AG08395 (cell line): ENCODE measurements at places on chromosomes 12 and 14.

GRCh38 chr12:51814311-51815088 lies 34.0 kb downstream of the FIGNL2 start:
- DNase-seq: peak; percentile 89

DNA sequence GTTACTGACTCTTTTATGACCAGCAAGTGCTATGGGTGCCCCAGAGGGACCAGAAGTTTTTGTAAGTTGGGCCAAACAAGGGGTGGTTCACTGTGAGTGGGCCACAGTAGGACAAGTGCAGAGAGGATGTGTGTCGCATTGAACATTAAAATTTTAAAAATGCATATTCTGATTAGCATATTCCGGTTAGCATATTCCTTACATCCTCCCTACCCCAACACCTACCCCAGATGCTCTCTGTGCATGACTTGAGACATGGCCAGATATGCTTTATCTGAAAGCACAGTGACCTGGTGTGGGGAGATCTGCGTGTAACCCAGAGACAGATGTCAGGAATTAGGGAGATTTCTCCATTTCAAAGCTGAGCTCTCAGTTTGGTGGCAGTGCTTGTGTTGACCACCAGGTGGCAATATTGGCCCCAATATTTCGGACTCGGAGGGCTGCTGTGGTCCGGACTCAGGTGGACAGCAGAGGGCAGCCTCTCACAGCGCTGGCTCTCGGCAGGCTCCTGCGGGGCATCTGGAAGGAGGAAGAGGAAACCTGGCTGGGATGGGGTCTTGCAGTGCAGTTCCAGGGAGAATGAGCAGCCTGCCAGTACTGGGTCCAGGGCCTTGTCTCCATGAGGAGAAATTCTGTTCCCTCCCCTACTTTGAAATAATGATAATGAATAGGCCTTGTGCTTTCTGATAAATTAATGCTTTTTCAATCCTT lies 1.6 kb upstream of the CEBPE start:
- peak; percentile 90 for DNase-seq

- DNase-seq: peak; percentile 39
Observed at GRCh38 chr14:77040741-77041653, 12.5 kb upstream of the IRF2BPL start.

- no peak for DNase-seq
Observed at GRCh38 chr12:51359851-51360250, 13.4 kb upstream of the CELA1 start.

- DNase-seq: no peak
Observed at GRCh38 chr12:1053690-1054089, 62.7 kb downstream of the ERC1 start.

DNA sequence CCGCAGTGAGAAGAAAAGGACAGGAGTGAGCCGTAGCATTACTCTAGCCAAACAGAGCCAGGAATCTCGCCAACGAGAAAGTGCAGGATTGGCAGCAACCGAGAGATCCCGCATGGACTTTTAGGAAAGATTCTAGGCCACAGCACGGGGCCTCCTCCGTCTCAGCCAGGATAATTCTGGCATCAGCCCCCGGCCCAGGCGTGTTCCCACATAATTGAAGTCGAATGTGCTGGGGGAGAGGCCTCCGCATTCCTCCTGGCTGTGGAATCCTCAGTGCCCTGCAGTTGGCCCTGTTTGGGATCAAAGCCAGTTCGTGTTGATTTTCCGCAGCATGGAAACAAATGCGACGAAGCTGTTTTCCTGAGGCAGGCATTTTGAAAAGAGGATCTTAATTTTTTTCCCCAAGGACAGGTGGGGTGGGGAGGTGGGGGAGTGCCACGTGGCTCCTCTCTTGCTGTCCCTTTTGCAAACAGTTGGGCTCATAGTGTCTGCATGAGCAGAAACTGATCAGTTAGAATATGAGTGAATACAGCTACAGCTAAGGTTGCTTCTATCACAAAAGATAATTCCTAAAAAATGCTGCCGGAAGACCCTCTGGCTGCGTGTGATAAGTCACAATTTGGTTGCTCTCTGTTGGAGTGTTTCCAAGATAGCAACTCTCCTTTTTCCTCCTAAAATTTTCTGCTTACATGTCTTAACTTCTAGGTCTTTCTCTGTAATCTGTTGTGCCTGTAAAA lies 37.3 kb upstream of the ATXN2 start:
- peak; percentile 90 for DNase-seq

GRCh38 chr14:68507544-68508081 lies 285.3 kb downstream of the ZFP36L1 start:
- no peak for DNase-seq

DNA sequence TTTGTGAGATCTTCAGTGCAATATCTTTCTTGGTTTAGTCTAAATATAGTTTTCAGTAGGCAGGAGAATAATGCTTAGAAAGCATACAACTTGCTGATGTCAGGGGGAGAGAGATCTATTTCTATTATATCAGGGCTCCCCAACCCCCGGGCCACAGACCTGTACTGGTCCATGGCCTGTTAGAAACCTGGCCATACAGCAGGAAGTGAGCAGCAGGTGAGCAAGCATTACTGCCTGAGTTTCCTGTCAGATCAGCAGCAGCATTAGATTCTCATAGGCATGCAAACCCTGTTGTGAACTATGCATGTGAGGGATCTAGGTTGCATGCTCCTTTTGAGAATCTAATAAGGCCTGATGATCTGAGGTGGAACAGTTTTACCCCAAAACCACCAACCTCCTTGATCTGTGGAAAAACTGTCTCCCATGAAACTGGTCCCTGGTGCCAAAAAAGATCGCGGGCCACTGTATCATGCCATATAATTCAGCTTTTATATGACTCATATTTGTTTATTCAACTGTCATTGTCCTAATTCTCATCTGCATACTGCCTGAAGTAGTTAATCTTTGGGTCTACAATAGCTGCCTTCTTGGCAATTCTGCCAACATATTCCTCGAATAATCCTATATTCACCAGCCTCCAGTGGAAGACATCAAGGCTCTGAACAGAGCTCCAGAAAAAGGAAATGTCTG lies 163.6 kb upstream of the DYRK2 start:
- DNase-seq: no peak

- peak; percentile 36 for DNase-seq
Observed at GRCh38 chr14:24982472-24983155, 67.3 kb downstream of the STXBP6 start.

GRCh38 chr14:52834440-52834842 lies 43.0 kb upstream of the GNPNAT1 start:
- peak; percentile 33 for DNase-seq

DNA sequence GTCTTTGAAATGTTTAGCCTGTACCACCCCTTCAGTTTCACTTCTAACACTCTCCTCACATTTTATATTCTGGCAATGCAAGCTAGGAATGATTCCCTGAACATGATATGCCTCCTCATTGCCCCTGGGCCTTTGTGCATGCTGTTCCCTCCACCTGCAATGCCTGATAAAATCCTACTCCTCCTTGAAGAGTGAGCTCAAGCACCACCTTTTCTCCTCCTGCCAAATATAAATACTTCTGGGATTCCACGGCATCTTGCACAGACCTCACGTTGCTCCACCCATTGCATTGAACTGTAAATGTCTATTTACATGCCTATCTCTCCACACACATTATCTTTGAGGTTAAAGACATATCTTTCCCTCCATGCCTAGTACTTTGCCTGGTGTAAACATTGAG lies 21.1 kb downstream of the NKX2-1 start:
- no peak for DNase-seq

DNA sequence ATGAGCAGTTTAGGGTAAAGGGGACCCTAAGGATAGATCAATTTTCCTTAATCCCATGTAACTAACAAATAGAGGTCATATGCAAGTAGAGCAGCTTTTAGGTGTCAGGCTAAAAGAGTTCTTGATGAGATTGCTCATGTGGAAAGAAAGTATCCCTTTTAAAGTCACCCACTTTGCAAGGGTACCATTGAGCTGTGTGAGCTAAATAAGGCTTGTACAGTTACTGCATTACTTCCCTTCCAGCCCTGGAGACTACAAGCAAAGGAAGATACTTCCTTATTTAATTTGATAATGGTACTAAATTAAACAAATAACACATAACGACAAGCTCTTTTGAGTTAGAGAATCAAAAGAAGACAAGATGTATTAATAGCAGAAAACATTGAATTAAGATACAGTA lies 191.7 kb downstream of the TMX1 start:
- no peak for DNase-seq

DNA sequence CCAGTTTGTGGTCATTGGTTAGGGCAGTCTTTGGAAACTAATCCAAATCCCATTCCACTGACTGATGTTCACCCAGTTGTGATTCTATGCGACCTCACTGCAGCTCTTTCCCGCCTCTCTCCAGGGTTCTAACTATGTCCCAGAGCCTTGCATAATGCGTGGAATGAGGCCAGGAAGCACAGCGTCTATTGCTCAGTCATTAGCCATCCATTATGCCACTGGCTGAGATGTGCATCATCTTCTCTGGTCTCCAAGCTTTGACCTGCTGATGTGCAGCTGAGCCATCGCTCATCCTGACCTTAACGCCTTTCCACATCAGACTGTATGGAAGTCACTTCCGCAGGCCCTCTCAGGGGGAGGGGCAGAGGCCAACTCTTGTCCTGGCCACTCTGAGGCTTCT lies 115.4 kb upstream of the VRK1 start:
- no peak for DNase-seq

DNA sequence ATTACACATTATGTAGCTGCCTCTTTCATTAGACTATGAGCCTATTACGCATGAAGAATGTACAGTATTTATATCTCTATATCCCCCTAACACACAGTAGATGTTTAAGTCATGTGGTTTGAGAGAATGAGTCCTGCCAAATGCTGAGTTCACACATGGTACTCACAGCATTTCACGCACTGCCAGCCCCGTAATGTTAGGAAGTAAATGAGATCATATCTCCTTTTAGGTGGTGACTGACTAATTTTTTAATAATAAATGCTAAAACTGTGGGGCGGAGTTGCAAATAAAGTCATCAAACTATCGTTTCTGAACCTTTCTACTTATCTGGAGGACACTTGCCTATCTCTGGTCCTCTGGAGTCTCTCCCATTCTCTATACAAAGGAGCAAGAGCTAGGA lies 343.8 kb downstream of the ADAMTS20 start:
- DNase-seq: no peak

DNA sequence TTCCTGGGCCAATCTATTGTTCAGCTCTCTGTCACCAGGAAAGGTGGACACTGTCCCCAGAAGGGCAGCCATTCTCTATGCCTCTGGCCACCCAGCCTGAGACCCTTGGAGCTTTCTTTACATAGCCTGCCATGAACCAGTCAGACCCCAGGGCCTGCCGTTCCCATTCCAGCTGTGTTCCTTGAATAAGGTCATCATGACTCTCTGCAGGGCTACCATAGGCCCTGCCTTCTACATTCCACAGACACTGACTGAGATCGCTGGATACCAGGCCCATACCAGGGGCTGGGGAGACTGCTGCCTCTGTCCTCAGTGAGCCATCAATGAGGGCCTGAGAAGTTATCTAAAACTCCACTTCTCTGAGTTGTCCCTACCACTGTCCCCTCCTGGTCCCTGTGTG lies 75.5 kb downstream of the SYNE3 start:
- peak; percentile 23 for DNase-seq

DNA sequence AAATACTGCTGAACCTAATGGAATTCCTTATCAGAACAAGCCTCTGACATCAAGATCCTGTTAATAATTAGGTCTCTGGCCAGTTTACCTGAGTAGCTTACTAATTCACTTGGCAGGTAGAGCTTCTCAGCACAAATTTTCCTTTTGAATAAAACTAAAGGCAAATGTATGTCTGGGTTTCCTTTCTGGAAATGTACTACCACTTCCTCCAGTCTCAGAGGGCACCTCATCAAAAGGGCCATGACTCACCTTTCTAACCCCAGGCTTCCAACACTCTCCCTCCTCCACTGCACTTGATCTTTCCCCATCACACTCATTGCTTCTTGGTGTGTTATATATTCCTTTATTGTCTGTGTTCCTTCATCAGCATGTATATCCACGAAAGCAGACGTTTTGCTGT lies 90.5 kb downstream of the SLC2A13 start:
- DNase-seq: peak; percentile 11

DNA sequence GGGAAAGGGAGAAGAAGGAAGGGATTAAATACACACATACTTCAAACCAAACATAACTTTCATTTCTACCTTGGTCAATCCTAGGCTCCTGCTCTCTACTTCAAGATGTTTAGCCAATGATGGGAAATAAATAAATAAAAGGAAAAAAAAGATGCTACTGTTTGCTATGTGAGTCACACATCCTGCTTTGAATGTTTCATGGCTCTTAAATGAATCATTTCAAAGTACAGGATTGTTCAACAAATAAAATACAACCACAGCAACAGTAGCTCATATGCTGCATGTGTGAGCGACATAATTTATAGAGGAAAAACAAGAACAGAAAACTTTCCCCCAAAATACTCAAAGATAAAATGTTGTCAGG lies 54.3 kb upstream of the NPFF start:
- DNase-seq: peak; percentile 87

GRCh38 chr14:103848175-103849077 lies 1.1 kb upstream of the PPP1R13B start:
- DNase-seq: no peak

DNA sequence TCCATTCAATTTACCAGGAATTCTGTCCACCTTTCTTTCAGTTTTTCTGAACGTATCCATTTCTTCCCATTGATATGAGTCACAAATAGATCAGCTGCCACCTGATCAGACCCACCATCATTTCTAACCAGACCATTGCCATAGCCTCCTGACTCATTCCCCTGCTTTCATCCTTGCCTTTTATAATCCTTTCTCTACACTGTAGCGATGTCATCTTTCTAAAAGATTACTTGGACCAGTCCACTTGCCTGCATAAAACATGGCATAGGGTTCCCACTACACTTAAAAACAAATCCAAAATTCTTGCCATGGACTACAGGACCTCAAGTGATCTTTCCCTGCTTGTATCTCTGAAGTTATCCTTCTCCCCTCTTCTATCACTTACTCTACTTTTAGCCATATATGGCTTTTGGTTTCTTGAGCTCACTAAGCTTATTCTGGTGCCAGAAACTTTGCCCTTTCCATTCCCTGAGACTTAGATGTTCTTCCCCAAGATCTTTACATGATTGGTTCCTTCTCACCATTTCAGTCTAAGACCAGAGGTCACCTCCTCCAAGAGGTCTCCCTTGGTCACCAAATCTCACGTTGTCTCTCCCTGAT lies 149.5 kb upstream of the KRR1 start:
- DNase-seq: no peak

GRCh38 chr14:92652413-92653151 lies 95.8 kb downstream of the LGMN start:
- no peak for DNase-seq
